PC-3 (cell line): ENCODE measurements at places on chromosomes 4 and X. TPM values are rescaled to one million over a fixed set of nuclear protein-coding genes. Genes with fewer than 3 reads are reported as not detected.

GRCh38 chrX:18899796-18900380 lies 84.0 kb downstream of the PHKA2 start:
- DNase-seq: no peak

DNA sequence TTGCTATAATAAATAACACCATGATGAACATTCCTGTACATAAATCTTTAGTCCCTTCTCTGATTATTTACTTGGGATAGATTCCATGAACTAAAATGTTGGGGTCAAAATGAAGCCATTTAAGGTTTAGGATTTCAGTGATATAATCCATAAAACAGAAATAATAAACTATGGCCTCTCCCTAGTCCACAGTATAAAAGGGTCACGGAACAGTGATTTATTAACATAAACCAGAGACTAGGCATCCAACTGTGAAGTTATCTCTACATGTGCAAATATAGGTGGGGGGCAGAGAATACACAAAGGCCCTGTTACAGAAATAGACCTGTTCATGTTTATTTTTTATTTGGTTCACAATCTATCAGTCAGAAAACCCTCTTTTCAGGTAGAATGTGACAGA lies 499.1 kb upstream of the SLIT2 start:
- no peak for DNase-seq

DNA sequence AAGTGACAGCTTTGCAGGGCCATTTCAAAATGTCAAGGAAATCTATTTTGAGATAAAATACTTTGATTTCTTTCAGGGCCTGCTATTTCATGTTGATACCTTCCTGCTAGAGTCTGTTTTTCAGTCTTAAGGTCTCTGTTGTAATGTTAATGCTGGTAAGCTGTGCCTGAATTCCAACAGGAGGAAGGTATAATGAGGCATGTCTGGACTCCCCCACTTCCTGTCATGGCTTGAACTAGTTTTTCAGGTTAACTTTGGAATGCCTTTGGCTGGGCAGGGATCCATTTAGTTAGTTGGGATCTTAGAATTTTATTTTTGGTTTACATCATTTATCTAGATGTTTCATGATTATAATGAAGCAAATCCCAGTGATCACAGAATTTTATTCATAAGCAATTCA lies 279.0 kb downstream of the CFAP47 start:
- no peak for DNase-seq

GRCh38 chr4:38002451-38003071 lies 42.4 kb downstream of the PTTG2 start:
- peak; percentile 25 for DNase-seq

GRCh38 chr4:3508542-3508941 lies 23.7 kb downstream of the LRPAP1 start:
- DNase-seq: no peak

SH3BGRL gene
- 22.9 and 26.4 TPM in 2 replicates for total RNA-seq

ERVMER34-1 gene
- total RNA-seq: 1.1 and 1.7 TPM in 2 replicates

DNA sequence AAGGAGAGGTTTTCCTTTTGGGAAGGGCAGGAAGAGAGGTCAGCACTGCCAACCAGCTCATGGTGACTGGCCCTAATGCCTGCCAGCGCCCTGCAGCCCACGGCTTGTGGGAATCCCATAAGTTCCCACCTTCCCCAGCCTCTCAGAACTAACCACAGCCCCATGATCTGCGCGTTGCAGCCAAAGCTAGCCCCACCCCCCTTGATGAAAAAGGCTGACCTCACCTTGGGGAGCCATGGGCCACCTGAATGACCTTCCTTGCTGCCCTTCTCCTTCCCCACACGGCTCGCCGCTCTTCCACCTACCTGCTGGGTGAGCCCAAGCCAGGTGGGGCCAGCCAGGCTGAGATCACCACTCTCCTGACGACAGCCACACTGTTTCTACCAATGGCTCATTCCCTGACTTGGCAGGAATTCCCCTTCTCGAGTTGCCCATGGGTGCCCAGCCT lies 3.9 kb upstream of the ELF4 start:
- peak; percentile 80 for DNase-seq

CXCL13 gene
- not detected in 2 replicates for total RNA-seq

DNA sequence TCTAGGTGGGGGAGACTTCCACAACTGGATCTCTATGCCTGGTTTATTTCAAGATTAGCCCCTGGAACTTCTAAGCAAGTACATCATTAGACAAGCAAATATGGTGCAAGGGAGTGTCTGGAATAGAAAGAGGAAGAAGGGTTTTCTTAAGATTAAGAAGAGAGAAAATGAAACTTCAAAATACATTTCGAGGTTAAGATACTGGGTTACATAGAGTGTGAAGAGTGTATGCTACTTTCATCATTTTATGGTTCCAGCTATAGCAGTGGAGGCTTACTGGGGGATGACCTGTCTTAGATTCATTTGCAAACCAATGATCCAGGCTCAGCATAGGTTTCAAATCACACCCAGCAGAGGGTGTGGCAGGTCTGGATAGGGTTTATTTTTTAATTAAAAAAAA lies 144.4 kb upstream of the GATB start:
- no peak for DNase-seq

GRCh38 chr4:152221816-152222516 lies 313.9 kb downstream of the FBXW7 start:
- DNase-seq: no peak

- no peak for DNase-seq
These were observed 98.4 kb downstream of the AREG start for GRCh38 chr4:74543231-74543781.

DNA sequence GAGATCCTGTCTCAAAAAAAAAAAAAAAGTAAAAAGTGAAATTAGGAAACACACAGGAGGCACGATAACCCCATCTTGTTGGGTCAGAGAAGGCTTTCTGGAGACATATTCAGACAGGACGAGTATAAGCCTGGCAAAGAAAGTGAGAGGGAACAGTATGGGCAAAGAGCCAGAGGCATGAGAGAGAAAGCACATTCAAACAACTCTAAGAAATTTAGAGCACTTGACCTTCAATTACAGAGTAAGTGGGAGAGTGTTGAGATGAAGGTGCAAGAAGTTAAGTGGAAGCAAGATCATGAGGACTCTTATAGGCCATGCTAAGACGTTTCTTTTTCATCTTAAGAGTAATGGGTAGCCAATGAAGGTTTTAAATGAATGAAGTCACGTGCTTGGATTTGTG lies 70.4 kb downstream of the ELOVL6 start:
- no peak for DNase-seq

PAK3 gene
- 2.0 and 2.1 TPM in 2 replicates for total RNA-seq

DNA sequence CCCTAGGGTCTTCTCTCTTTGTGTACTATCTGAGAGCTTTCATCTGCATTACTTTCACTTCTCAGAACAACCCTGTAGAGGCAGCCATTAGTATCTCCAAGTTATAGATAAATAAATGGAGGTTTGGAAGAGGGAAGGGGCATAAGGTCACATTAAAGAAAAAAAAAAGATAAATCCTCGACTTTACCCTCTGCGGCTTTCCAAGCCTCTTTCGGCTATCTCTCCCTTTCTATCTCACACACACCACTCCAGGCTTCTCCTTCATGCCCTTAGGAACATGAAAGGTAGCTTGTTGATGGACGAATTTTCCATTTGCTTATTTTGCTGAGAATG lies 660 bp upstream of the ARHGEF9 start:
- DNase-seq: no peak

GRCh38 chr4:41294445-41295062 lies 37.8 kb downstream of the UCHL1 start:
- no peak for DNase-seq

PCDH10 gene
- 0.11 and 0.23 TPM in 2 replicates for total RNA-seq

PNPLA4 gene
- total RNA-seq: 22.2 and 29.4 TPM in 2 replicates

GRCh38 chrX:23662187-23662586 lies 5.1 kb upstream of the PRDX4 start:
- DNase-seq: no peak

DNA sequence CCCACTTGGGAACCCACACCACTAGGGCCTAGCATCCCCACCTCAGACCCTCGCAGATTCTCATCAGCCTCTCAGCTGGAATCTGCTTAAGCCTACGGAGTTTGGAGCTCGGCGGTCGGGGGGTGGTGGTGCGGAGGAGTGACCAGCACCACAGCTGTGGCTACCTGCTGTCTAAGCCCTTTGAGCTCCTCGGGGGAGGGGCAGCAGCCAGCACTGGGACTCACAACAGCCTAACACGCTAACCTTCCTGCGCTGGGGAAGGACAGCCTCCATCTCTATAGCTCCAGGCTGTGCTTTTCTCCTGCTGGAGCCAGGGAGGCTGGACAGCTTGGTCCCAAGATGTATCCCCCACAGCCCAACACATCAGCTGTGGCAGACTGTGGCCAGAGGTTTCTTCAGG lies 281.5 kb downstream of the USP46 start:
- DNase-seq: no peak

DNA sequence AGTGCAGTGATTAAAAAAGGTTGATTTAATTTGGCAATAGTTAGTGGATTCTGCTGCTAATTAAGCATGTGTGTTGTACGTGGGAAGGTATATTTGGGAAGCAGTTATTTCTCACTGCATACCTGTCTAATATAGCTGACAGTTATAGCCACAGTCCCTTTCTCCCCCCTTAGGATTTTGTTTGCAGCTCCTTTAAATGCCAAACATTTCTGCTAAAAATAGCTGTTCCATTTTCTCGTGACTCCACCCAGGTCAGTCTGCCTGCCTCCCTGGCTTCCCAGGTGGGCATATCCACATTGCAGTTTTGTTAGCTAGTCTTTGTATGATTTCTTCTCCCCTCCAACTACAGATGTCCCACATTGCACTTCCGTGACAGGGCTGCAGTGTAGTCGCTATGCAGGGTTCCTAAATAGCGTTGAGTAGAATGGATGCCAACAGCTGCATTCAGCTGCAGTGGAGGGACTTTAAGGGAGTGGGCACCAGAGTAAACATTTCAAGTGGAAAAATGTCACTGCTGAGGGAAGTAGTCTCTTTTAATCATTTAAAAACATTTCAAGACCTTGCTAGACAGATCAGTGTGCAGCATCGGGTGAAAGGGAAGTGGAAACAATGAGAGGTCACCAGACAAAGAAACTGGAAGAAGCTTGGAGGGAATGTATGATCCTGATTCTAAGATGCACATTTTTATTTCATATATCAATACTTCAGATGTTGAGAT lies 326.3 kb downstream of the RAPGEF2 start:
- no peak for DNase-seq

GRCh38 chr4:143397887-143398286 lies 61.2 kb downstream of the GAB1 start:
- no peak for DNase-seq

DNA sequence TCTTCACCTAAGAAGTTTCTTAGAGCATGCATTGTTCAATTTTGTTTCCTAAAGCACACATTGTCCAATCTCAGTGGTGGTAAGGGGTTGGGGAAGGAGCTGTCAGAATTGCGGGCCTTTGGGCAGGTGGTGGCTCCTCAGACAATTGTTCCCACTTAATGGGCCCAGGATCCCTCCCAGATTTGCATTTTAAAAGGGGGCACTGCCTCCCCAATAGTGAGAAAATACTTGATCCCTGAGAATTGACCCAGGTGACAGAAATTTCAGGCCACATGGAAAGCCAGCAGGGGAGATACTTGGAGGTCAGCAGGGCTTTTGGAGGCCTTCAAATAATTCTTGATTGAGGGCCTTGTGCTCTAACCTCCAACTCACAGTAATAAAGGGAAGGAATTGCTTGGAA lies 217.1 kb downstream of the ZNF674 start:
- no peak for DNase-seq

DNA sequence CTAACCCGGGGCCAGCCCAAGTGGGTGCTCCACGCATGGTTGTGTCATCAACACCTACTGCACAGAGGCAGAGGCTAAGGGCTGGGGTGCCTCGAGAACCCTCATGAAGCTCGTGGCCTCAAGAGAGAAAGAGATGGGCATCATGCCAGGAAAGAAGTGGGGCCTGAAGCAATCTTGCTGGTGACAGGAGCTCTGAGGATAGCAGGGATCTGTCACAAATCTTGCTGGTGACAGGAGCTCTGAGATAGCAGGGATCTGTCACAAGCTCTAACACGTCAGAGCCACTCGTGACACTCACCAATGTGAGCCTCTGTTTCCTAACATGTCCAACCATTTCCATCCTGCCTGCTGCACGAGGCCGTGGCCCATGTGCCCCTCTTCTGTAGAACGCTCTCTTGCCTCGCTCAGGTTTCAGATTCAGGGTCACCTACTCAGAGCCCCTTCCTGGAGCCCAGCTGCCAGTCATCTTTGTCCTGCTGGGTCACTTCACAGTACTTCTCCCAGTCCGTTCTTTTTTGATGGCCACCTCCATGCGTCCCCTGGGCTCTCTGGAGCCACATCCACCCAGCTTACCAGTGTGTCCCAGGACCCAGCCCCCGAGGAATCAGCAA lies 21.1 kb downstream of the PNMA6E start:
- DNase-seq: no peak

PSAPL1 gene
- total RNA-seq: 0.15 TPM in 1 of 2 replicates, not detected in the other

DNA sequence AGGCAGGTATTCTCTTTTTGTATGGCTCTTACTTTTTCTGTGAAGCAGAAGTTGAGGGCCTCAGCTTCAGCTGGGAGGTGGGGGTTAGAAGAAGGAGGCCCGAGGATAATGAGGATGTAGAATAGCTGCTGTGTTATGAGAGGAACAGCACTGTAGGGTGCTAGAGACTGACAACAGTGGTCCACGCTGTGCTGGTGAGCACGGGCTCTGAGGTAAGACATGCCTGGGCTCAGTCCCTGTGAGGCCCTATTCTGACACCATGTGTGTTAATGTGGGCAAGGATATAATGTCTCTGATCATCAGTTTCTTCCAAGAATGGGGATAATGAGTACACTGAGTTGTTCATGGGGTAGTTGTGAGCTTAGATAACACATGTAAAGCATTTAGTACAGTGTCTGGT lies 55.3 kb upstream of the SFRP2 start:
- DNase-seq: no peak

GRCh38 chrX:143994206-143994605 lies 110.3 kb downstream of the UBE2NL start:
- peak; percentile 70 for DNase-seq

IQCM gene
- total RNA-seq: not detected in 2 replicates

- no peak for DNase-seq
These were observed 1.3 kb downstream of the NKAP start for GRCh38 chrX:119942173-119942819.

DNA sequence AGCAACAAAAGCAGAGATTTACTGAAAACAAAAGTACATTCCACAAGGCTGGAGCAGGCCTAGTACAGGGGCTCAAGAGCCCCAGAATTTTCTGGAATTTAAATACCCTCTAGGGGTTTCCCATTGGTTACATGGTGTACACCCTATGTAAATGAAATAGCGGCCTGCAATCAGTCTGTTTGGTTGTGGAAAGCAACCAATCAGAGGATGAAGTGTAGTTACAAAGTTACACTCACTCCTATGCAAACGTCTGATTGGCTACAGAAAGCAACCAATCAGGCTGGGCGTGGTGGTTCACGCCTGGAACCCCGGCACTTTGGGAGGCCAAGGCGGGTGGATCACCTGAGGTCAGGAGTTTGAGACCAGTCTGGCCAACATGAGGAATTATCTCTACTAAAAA lies 13.8 kb upstream of the TXLNG start:
- peak; percentile 1 for DNase-seq
